ELF-1 (cell line): ENCODE measurements at places on chromosomes 3 and 15.

- no peak for DNase-seq
These were observed 130.2 kb downstream of the CDIN1 start for GRCh38 chr15:36709653-36710052.

- no peak for DNase-seq
These were observed 18.8 kb downstream of the SLC25A26 start for GRCh38 chr3:66239513-66240123.

DNA sequence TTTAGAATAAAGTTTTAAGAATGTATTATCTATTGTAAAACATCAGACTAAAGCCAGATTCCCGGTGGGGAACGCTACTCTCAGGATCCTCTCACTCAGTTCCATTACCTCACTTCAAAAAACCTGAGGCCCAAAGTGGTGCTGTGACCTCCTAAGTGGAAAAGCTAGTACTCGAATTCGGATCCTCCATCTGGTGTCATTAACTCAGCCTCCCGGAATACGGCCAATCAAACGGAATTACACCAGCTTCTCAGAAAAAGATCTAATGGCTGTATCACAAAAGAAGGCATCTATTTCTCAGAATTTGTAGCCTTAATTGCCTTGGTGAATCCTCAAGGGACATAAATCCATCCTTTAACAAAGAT is 627 bp downstream of the ACAD11 start:
- no peak for DNase-seq

DNA sequence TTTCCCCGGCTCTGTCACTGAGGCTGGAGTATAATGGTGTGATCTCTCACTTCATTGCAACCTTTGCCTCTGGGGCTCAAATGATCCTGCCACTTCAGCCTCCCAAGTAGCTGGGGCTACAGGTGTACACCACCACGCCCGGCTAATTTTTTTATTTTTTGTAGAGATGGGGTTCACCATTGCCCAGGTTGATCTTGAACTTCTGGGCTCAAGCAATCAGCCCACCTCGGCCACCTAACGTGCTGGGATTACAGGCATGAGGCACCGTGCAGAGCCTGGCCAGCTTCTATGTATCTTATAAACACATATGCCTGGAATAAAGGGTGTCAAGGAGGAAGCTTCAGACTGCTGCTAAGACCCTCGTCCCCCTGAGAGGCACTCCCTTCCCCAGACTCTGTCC is 4.2 kb downstream of the ZNF589 start:
- no peak for DNase-seq

GRCh38 chr3:65291448-65292125 is 603.8 kb upstream of the ADAMTS9 start:
- no peak for DNase-seq

DNA sequence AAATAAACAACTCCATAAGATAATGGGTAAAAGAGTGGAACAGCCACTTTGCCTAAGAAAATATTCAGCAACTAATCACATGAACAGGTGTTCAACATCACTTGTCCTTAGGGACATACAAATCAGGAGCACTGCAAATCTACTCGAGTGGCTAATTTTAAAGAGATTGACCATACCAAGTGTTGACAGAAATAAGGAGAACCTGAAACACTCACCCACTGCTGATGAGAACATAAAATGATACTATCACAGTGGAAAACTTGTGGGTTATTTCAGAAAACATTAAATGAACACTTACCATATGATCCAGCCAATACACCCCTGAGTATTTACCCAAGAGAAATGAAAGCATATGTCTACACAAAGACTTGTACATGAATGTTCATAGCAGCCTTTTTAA is 70.5 kb downstream of the GABRB3 start:
- DNase-seq = no peak

DNA sequence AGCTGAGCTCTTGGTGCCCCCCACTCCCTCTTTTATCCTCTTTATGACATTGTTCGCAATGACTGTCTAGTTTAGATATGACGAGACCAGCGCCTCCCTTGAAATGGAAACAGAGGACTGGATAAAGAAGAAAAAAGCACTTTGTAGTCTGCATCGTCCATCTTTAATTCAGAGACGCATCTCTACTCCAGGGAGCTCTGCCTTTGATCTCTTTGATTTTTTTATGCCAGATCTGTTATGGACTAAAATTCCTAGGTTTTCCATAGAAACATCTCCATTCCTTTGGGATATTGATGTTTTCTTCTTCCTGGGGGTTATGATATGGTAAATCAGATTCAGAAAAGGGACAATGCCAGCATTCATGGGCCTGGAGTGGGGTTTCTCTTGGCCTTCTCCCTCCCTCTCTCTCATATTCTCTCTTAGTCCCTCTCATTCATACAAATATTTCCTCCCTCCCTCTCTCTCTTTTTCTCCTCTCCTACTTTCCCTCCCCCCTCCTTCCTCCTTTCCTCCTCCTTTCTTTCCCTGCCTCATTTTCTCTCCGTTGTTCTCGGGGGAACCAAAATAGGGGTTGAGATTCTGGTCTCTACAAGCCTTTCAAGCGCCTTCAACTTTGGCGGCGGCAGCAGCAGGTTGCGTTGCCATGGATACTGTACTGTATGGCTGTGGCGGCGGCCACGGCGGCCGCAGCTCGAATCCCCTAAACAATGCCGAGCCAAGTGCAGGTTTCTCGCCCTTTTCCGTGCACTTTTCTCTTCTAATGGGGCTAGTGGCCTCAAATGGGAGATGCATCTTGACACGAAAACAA is 45.5 kb downstream of the ZIC4 start:
- DNase-seq = peak; percentile 36

- DNase-seq = no peak
These were observed 1010.3 kb downstream of the NAALADL2 start for GRCh38 chr3:175869404-175869803.

- DNase-seq = peak; percentile 40
These were observed at the start of gene HGD for GRCh38 chr3:120682095-120682681. Gene HGD, minus strand, starts transcription at chr3:120682239. Its CDS starts 128 bp downstream, at chr3:120682111.

DNA sequence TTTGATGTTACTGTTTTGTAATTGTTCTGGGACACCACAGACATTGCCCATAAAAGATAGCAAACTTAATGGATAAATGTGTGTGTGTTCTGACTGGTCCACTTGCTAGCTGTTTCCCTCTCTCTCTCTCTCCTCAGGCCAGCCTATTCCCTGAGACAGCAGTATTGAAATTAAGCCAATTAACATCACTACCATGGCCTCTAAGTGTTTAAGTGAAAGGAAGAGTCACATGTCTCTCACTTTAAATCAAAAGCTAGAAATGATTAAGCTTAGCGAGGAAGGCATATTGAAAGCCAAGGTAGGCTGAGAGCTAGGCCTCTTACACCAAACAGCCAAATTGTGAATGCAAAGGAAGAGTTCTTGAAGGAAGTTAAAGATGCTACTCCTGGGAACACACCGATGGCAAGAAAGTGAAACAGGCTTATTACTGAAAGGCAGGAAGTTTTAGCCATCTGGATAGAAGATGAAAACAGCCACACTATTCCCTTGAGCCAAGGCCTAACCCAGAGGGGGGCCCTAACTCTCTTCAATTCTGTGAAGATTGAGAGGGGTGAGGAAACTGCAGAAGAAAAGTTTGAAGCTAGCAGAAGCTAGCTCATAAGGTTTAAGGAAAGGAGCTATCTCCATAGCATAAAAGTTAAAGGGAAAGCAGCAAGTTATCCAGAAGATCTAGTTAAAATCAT is 295.1 kb downstream of the CHST2 start:
- no peak for DNase-seq

DNA sequence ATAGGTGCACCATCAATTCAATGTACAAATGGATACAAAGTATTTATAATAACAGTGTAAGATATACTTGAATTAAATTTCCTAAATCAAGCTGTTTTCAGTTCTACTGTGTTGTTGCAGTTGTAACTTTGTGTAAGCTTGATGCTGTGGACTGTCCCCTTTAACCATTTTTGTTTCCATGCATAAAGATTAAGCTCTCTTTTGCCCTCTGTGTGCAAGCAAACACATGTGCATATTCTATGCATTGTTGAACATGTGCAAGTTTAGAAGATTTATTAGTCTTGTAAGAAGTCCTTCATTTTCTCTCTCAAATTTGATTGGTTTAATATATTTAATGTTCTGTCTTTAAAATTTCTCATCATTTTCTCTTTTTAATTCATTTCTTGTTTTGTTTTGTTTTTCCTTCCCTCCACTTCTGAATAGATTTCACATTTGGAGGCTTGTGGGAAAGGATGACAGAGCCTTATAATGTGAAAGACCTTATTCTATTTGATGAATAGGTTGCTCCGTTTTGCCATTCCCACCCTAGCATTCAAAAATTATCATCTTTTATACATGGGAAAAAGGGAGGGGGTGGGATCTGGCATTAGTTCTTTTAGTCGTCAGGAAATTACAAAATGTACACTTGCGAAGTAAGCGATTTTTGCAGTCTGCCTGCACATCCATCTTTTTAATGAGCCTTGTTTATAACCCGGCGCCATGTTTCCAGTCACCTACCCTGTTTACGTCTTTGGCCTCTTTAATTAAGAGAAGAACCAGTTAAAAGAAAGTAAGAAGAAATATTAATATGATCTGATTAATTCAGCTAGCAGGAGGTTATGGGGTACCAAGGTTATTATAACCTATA is 961.5 kb upstream of the NR2F2 start:
- no peak for DNase-seq

- no peak for DNase-seq
These were observed 39.3 kb downstream of the TRANK1 start for GRCh38 chr3:36905545-36905944.

- peak; percentile 30 for DNase-seq
These were observed 298.9 kb downstream of the LRTM1 start for GRCh38 chr3:54628888-54629441.

- DNase-seq = no peak
These were observed 196.9 kb downstream of the SLCO3A1 start for GRCh38 chr15:92050220-92050898.

GRCh38 chr3:99545941-99546580 is 92.3 kb upstream of the COL8A1 start:
- DNase-seq = no peak

- no peak for DNase-seq
These were observed 61.4 kb upstream of the IMPG2 start for GRCh38 chr3:101381809-101382208.

DNA sequence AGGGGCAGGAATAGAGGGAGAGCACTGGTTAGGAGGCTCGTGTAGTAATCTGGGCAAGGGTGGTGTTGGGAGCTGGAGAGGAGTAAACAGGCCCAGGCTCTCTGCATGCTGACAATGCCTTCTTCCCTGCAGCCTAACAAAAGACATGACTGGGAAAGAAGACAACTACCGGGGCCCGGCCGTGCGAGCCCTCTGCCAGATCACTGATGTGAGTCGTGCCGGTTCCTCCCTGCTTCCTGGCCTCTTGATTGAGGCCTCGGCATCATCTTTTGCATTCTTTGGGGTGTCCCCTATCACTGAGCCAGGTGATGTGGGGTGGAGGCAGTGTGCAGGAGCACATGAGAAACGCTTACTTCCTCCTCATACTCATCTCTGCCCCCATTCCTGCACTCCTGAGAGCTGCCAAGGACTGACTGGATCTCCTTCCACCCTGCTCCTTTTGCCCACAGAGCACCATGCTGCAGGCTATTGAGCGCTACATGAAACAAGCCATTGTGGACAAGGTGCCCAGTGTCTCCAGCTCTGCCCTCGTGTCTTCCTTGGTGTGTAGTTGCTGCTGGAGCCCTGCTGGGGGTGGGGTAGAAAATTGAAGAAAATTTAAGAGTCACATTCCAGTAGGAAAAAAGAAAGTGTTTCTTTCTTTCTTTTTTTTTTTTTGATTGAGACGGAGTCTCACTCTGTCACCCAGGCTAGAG is 5.3 kb downstream of the COPG1 start:
- no peak for DNase-seq

GRCh38 chr3:157542711-157543500 is 39.7 kb upstream of the VEPH1 start:
- peak; percentile 68 for DNase-seq

- no peak for DNase-seq
These were observed 14.1 kb downstream of the OTOL1 start for GRCh38 chr3:161510510-161511260.

- DNase-seq = no peak
These were observed 55.7 kb downstream of the PTPRG start for GRCh38 chr3:61617041-61617440.

DNA sequence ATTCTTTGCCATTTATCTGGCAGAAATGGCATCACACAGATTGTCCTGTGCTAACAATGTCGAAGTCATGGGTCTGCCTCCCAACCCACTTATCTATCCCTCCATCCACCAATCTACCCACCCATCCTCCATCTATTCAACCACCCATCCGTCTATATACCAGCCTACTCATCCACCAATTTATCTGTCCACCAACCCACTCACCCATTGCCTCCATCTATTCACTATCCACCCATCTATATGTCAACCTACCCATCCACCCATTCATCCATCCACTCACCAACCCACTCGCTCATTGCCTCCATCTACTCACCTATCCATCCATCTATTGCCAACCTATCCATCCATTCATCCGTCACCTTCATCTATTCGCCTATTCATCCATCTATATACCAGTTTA is 521.2 kb downstream of the SHQ1 start:
- DNase-seq = no peak

DNA sequence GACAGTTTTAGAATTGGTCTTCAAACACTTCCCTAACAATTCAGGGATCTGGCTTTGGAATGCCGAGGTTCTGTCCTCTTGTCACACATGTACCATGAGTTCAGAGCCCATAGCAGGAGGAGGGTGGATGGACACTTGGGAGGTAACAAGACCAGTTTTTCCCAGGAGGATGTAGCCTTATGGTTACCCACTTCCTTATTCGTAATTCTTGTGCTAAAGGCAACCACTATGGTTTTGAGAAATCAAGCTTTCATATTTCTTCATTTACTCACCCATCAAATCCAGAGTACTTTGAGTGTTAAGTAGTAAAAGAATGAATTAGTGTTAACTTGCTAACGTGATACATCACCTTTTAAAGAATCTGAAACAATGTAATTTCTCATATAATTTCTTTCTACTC is 479.6 kb upstream of the ALCAM start:
- no peak for DNase-seq

GRCh38 chr3:99467420-99467819 is 171.0 kb upstream of the COL8A1 start:
- DNase-seq = no peak

DNA sequence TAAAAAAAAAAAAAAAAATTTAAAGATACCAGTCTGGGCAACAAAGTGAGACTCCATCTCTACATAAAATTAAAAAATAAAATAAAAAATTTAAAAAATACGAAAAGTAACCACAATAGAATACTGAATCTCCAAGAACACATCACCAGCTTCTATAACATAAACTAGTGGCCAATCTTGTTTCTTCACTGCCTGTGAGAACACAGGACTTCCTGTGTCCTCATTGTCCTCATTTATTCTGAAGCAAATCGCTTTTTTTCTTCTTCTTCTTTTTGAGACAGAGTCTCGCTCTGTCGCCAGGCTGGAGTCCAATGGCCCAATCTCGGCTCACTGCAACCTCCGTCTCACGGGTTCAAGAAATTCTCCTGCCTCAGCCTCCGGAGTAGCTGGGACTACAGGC is 28.6 kb upstream of the RAB7A start:
- no peak for DNase-seq

- no peak for DNase-seq
These were observed 302.0 kb downstream of the RYR3 start for GRCh38 chr15:33612721-33613304.
